ENCODE measurements at places on chromosomes 3 and 15.

DNA sequence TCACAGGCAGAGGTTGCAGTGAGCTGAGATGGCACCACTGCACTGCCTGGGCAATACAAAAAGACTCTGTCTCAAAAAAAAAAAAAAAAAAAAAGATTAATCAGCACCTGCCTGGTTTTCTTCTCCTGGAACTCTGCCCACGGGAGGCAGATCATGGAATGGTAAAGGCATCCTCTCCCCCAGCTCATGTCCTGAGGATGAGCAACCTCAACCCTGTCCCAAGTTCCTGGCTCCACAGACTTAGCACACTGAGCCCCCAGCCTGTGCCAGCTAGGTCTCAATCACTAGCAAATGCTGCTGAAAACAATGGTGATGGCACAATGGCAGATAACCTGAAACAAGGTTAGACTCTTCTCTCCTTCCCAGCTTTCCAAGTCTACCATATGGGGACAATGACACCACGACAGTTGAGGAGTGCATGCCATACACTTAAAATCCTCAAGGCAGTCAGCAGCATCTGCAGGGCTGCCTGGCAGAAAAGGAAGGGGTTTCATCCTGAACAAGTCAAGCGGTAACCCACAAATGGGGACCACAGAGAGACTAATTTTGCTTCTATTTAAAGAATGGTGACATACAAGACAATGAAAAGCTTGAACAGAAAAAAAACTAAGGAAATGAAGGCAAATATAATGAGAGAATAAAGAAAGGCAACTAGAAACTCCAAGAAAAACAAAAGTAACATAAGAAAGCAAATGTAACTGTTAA, 4.8 kb downstream of the CLN6 start:
- DNase-seq: no peak

DNA sequence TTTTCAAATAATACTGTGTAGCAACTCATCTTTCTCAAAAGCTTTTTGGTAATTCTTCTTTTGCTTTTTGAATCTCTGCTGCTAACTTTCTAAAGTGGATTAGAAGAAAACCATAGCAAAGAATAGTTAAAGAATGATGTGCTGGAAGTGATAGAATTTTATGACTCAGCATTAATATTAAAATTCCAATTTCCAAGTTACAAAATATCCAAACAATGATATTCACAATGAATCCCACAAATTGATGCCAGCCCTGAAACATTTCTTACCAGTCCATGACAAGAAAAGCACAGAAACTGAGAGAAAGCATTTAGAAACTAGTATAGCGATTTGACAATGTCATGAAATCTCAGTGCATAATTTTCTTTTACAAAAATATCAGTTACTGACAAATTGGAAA, 482.2 kb downstream of the RBMS3 start:
- DNase-seq: no peak

DNA sequence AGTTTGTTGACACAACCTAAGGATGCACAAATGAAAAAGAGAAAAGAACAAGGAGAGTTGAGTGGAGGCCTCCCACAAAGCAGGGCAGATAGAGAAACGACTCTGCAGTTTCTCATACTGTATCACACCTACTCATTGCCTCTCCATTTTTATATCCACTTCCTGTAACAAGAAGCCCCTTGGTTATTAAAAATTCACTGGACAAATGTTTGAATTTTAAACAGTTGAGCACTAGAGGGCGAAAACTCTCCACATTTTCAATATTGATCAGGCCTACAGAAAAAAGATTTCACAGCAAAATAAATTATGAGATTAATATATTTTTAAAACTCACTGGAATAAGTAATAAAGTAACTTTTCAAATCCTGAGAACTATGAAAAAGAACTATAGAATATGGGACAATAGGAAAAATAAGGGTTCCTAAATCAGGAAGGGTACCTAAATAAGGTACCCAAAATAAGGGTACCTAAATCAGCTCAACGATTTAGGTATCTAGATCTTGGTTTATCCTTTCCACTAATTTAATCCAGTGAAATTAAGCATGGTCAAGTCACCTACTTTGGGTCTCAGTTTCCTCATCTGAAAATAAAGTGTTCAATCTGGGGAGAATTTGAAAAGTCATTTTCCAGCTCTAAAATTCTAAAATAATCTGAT, 47.0 kb upstream of the PPIB start:
- peak; percentile 74 for DNase-seq

DNA sequence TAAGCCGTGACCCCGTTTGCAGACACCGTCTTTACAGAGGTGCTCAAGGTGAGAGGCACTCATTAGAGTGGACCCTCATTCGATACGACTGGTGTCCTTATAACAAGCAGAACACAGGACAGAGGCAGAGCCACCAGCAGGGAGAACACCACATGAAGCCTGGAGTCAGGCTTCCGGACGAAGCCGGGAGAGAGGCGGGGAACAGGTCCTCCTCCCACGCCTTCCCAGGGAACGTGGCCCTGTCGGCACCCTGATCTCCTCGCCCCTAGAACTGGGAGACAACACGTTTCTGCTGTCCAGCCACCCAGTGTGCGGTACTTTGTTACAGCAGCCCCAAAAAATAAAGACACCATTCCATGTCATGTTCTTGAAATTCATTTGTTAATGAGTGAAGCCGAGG, 33.6 kb downstream of the ZDHHC19 start:
- no peak for DNase-seq

- DNase-seq: peak; percentile 79
Measured at GRCh38 chr3:171565481-171566058, 105.4 kb upstream of the TNIK start.

DNA sequence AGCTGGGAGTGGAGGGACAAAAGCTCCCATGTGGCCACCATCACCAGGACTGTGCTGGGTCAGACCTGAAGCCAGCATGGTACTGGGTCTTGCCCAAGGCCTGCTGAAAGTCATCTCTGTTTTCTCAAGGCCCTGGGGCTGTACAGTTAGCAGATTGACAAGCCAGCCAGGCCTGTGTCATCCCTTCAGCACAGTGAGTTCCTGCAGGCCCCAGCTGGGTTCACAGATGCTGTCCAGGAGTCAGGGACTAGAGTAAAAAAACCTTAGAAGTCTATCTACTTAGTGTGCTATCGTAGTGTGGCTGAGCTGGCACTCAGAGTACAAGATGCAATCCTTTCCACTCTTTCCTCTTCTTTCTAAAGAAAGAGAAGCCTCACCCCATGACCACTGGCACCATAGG, 246.0 kb upstream of the NAALADL2 start:
- DNase-seq: no peak

GRCh38 chr3:33868309-33868708, 69.9 kb downstream of the PDCD6IP start:
- DNase-seq: no peak

GRCh38 chr3:119524931-119525662, 26.8 kb downstream of the TIMMDC1 start:
- peak; percentile 53 for DNase-seq

DNA sequence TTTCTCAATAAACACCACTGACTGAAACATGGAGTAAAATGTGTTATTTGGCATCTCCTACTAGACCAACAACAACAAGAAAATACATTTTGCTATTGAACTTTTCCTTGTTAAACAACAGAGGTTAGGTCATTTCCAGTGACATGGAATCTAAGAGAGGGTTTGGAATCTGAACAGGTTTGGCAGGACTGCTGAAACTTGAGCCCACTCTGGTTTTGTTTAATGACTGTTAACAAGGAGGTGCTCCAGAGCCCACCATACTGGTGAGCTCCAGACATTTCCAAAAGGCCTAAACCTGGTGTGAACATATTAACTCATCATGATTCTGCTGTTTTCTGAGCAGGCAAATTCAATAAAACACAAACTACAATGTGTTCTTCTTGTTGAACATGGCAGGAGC, 330.7 kb upstream of the TRIM42 start:
- DNase-seq: no peak

GRCh38 chr3:35183927-35184675, 455.2 kb upstream of the ARPP21 start:
- peak; percentile 54 for DNase-seq

GRCh38 chr3:37323494-37323893, 149.1 kb upstream of the LRRFIP2 start:
- no peak for DNase-seq

- DNase-seq: no peak
Measured at GRCh38 chr15:70035719-70036077, 62.0 kb downstream of the TLE3 start.

DNA sequence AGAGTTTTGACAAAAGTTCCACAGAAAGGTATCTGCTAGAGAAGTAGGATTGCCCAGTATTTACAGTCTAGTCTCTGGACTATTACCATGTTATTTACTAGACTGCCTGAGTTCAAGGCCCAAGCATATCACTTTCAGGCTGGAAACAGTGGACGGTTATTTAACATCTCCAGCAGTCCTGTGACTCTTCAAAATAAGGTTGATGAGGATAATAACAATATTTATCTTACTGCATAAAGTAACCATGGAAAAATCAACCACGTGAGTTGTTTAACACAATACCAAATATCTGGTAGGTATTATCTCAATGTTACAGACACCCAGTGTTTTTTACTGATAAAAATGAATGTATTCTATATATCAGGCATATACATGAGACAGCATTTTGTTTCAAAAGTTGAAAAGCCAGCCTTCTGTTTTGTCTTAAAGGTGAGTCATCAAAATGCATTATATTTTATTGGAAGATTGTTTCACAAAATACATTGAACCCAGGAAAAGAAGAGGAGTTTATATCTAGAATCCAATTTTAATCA, 535.8 kb downstream of the TBL1XR1 start:
- DNase-seq: no peak

DNA sequence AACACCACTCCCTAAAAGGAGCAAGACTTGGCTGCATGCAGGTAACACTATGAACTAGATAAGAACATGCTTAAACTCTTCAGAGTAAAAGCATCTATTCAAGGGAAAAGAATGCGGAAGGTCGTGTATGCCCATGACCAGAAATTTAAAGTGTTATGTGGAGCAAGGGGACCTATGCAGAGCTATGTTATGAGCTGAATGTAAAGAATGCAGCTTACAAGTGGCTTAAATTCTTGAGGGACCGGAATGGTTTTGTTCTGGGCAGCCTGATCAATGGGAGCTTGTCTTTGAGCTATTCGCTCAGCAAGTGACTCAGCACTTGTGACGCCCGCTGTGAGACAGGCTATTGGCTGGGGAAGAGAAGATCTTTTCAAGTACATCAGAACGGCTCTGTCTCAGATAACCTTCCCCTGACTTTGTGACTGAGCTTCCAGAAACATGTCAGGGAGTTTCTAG, 367.5 kb upstream of the THBS1 start:
- DNase-seq: peak; percentile 96

GRCh38 chr3:171262431-171262830, 197.8 kb downstream of the TNIK start:
- no peak for DNase-seq

- no peak for DNase-seq
Measured at GRCh38 chr15:33907326-33907725, 61.0 kb upstream of the CHRM5 start.

DNA sequence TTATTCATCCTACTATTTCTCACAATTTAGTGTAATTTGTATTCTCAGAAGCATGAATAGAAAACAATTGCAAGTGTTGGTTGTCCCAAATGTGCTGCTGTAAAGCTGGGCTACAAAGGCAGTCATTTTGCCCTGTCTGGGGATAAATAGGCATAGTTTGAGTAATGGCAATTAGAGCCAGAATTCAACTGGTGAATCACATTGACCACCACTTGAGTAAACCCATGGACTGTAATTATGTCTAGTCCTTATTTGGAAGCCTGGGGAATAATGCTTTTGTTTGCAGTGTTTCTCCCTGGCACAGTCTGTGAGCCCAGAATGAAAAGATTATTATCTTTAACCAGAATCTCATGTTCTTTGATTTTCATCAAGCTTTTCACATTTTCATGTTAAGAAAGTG, 30.5 kb upstream of the CHL1 start:
- no peak for DNase-seq

DNA sequence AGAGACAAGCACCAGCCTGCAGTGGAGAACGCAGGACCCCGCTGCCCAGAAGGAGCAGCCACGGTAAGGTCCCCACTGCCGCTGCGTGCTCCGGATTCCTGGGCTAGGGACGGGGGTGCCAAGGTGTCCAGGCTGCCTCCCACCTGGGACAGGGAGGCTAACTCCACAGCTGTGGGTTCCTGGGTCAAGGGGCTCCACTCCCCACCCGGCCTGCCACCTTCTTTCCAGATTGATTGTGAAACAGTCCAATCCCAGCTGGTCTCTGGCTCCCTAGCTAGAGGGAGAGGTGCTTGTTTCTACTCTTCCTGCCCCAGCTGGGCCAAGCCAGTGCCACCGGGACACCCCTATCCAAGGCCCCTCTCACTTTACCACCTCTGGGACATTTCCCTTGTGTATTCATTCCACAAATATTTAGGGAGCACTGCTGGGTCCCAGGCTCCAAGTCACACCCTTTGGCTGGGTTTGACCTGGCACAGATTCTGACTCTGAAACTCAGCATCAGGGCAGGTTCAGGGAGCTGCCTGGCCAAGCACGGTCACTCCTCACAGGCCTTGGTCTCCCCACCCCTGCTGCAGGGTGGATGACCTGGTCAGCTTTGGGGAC, 1.9 kb downstream of the PAK6 start:
- no peak for DNase-seq

GRCh38 chr3:114553949-114554593, 260.2 kb downstream of the TIGIT start:
- no peak for DNase-seq

- DNase-seq: no peak
Measured at GRCh38 chr3:156258301-156258700, 137.9 kb downstream of the KCNAB1 start.

- DNase-seq: peak; percentile 59
Measured at GRCh38 chr3:170725285-170725731, 139.4 kb upstream of the SLC7A14 start.

All from choroid plexus epithelial cell (primary cell).